Osteoblast (primary cell): ENCODE measurements at places on chromosomes 7 and 10. TPM values are rescaled to one million over a fixed set of nuclear protein-coding genes. Genes with fewer than 3 reads are reported as not detected.

DNA sequence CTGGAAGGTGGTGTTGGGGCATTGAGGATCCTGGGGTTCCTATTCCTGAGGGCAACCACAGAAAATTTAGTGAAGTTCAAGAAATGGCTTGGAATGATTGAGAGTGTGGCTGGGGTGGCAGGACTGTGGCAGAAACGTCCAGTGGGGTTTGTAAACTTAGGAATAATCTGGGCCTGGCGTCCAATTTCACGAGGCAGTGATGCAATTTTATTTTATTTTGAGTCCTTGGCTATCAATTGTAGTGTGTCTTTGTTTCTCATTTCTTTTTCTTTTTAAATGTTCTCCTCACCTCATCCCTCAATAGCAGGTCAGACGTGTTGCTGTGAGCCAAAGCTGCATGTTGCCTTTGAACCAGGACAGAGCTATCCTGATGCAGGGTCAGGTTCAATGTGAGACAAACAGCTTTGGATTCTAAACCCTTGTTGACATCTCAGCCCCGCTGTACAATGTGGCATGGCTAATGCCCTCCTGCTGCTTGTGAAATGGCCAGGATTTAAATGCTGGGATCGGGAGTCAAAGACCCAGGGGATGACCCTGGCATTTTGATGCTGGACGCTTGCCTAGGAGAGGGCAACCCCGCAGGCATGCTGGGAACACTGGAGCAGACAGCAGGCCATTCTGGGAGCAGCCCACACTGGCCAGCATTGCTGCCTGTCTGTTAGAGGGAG lies 64.8 kb downstream of the RBM20 start:
- no peak for DNase-seq

DNA sequence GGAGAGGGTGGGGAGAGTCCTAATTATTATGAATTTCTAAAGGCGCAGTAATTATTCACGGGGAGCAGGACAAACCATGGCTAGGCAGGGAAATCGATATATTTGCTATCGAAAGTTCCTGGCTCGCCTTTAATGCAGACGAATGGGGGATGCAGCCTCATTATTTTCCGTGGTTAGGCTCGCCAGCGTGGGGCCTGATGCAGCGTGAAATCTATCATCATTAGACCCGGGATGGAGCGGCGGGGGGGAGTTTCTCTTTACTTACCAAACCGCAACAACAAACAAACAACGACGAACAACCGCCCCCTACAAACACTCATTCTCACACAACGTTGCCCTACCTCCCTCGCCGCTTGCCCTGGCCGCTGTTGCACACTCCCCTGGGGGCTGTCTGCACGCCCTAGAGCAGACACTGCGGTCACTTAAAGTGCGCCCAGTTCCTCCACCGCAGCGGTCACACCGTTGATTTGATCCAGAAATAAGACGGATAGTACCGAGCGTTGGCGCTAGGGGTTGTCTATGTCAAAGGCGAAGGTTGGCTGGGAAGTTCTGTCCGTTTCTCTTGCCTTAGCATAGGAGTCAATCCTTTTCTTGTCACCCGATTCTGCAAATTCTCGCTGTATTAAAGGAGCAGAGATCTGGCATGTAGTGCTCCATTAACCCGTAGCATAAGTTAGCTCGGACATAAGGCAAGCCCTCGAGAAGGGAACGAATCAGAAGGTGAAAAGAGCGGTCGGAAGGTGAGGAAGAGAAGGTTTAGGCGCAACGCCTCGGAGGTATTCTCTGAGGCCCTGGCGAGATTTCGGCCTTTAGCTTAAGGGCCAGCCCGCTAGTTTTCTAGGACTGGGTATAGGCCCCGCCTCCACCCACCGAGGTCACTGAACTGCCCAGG lies 10.4 kb downstream of the NXPH1 start:
- DNase-seq, result no peak

DNA sequence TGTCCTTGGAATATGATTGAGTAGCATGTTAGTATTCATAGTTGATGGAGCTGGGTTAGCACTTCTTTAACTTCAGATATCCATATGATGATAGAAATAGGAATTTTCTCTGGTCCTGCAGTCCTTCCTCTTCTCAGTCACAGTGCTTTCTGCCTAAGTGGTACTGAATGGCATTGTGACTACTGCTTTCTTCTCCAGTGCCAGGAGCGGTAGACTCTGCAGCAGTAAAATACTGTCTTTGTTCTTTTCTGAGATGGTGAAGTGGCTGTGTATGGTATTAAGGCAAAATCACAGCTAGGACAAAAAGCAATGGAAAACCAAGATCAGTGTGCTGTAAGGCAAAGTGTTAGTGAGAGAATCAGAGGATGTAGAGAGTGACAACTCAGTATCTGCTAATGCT lies 46.6 kb downstream of the C1GALT1 start:
- no peak for DNase-seq

DNA sequence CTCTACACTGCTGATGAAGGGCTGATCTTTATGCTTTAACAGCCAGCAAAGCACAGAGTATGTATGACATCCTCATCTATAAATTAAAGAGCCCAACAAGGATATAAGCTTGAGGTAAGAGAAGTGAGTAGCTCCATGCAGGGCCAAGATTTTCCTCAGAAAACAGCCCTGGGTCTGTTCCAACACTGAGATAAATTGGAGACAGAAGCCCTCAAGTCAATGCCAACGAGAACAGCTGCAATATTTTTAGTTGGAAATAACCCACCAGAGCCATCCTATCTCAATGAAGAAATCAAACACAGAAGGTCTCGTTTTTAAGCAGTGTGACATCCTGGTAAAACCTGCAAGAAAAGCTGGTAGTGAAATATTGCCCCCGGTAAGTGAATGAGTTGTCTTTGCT lies 297.0 kb upstream of the AUTS2 start:
- DNase-seq, result no peak

CYP2C19 gene
- total RNA-seq, result not detected in 2 replicates

GRCh38 chr10:33174674-33175434 lies 159.6 kb downstream of the NRP1 start:
- no peak for DNase-seq

DNA sequence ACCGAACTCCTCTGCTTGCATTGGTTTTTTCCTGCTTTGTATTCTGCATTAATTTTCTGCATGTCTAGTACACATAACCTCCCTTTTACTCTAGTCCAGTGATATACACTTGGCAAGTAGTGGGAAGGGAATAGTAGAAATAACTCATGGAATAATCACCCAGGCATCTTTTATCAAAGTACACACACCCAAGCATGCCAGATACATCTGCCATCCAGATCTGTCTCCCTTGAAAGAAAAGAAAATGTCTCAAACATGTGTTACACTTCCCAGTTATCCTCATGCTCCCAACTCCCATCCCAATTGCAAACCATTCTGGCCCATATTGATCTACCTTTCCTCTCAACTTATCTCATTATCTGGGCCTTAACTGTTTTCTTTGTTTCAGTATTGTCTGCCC lies 79.0 kb downstream of the PHYHIPL start:
- no peak for DNase-seq

ANKRD61 gene
- not detected in 2 replicates for total RNA-seq

- no peak for DNase-seq
These were observed 952.9 kb downstream of the NRG3 start for GRCh38 chr10:82827901-82828300.

HABP2 gene
- total RNA-seq, result not detected in 2 replicates

AKR1C2 gene
- 38.6 and 46.0 TPM in 2 replicates for total RNA-seq

GRCh38 chr7:86914551-86914950 lies 144.9 kb downstream of the ELAPOR2 start:
- DNase-seq, result no peak
